B cell (primary cell): ENCODE measurements at places on chromosomes 7 and 10. TPM values are rescaled to one million over a fixed set of nuclear protein-coding genes. Genes with fewer than 3 reads are reported as not detected.

DNA sequence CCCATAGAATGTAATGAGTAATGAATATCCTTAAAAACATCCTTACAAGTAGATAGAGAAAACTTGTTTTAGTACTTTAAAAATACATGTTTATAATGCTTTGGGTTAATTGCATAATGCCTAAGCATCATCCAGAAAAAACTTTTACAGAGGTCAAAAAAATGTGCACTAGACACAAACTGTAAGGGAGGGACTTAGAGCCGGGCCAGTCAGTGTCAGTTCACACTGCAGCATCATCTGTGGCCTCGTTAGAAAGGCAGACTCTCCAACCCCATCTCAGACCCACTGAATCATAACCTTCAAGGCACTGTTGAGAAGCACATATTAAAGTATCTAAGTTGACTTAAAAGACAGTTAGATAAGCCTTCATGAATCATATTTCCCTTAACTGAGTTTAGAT, 230.1 kb upstream of the PRPS1L1 start:
- DNase-seq: no peak

GRCh38 chr7:123282181-123282580, 82.4 kb upstream of the SLC13A1 start:
- no peak for DNase-seq

DNA sequence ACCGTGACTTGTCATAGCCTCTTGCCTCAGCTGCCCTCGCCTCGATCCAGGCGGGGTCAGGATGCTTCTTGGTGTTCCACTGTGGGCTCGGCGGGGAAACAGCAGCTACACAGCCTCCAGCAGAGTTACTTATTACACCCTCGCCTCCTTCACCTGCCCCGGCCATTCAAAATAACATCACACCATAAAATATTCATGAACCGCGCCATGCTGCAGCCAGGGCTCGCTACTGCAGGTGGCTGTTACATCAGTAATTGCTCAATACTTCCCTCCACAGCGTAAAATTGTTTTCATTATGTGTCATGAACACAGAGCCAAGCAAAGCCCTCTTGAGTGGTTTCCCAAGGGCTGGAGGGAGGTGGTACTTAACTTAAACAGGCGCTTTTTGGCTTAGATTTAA, 241.5 kb upstream of the SP8 start:
- no peak for DNase-seq

DNA sequence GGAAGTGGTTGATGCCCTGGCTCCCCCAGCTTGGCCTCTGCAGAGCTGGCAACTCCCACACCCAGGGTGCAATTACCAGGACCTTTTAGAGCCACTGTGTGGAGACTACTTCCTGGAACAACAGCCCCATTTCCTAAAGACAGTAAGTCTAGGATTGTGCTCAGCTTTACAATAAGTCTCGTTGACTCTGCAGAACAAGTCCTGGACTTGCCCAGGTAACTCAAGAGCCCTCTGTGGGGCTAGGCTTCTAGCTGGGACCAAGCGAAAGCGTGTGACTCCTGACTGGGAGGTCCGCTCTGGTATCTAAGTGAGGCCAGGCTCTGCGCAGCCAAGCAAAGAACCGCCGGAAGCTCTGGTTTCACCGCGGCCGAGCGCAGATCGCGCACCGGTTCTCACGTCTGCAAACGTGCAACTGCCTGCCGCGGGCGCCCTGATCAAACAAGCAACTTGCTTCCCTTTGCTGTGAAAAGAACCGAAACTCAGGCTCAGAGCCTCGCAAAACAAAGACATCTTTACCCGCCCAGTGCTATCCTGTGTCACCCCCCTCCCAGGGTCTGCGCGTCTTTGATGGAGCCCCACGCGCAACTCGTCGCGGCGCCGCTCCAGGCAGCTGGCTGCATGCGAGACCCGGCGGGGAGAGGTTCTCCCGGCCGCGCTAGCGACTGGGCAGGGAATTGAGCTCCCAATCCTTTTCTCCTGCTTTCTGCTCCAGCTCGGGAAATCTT, 4.4 kb upstream of the PDLIM1 start:
- peak; percentile 95 for DNase-seq

DNA sequence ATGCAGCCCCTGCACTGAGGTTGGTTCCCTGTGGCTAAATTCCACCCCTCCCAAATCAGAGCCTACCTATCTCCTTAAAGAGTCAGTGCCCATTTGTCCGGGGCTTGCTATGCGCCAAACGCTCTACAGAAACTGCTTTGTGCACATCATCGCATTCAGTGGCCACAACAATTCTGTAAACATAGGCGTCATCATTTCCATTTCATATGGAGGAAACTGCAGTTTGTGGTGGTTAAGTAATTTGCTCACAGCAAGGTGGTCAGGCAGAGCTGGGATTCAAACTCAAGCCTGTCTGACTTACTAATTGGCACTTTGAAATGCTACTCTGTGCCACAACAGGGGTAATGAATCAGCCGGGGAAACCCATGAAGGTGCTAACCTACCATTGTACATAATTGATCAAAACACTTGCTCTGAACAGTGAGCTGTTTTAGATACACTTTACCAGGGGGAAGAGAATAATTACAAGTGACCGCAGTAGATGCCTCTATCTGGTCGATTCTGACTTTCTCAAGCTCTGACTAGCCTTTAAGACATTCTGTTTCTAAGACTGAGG, 775.5 kb downstream of the LRMDA start:
- no peak for DNase-seq

GRCh38 chr10:125911990-125912389, 15.6 kb downstream of the FANK1 start:
- DNase-seq: no peak

DNA sequence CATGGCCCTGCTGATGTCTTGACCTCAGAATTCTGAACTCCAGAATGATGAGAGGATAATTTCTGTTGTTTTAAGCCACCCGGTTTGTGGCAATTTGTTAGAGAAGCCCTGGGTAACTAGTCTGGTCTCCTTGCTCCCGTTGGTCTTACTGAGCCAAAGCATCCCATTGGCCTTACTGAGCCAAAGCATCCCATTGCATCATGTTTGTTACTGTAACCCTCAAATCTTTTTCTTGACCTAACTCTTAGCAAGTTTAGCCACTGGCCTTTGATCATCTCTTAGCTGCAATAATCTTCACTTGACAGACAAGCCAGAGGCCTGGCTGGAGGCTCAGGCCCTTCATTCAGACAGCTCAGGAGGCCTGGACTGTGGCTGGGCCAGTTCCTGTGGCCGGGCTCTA, 21.8 kb downstream of the TBXAS1 start:
- DNase-seq: no peak

MYOF gene
- total RNA-seq: 0.07 and 0.24 TPM in 2 replicates

LEP gene
- total RNA-seq: not detected in 2 replicates

PAPOLB gene
- total RNA-seq: 0.07 TPM in 1 of 2 replicates, not detected in the other

PTPRZ1 gene
- total RNA-seq: not detected in 2 replicates

NUTM2E gene
- 0.63 and 1.0 TPM in 2 replicates for total RNA-seq
